ENCODE measurements at places on chromosomes 2 and 18.
A peak's percentile ranks its signal among the peaks of the same experiment; 100 is the strongest.

DNA sequence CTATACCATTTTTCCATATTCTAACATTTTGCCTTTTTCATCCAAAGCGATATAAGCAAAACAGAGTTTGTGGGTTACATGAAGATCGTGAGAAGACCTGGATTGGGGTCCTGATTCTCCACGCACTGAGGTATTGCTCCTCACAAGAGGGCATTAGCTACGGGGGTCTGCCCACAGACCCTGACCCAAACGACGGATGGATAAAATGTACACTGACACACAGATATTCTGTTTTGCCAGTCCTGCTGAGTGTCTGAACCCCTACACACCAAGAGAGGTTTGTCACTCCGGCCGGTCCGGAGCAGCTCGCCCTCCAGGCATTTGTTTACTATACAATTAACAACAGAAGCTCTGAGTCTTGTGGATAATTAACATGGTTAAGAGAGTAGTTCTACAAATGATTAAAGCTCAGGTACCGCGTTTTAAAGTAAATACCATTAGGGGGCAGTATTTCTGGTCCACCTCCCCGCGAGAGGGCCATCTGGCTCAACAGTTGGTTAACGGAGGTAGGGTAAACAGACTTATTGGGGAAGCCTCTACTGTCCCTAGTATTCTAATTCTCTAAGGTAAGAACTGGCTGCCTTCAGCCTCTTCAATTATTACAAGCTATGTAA, 28.4 kb downstream of the SCYGR8 start:
- DNase-seq: no peak

- no peak for DNase-seq
Measured at GRCh38 chr2:205656941-205657340, 25.4 kb upstream of the NRP2 start.

GRCh38 chr2:72625366-72625765, 200.5 kb downstream of the EXOC6B start:
- no peak for DNase-seq

GRCh38 chr18:48030616-48031480, 100.4 kb upstream of the SMAD2 start:
- peak; percentile 5 for DNase-seq

GRCh38 chr18:28984731-28985130, 807.8 kb upstream of the CDH2 start:
- peak; percentile 17 for DNase-seq

- peak; percentile 15 for DNase-seq
Measured at GRCh38 chr2:179963626-179964025, 43.5 kb downstream of the CWC22 start.

DNA sequence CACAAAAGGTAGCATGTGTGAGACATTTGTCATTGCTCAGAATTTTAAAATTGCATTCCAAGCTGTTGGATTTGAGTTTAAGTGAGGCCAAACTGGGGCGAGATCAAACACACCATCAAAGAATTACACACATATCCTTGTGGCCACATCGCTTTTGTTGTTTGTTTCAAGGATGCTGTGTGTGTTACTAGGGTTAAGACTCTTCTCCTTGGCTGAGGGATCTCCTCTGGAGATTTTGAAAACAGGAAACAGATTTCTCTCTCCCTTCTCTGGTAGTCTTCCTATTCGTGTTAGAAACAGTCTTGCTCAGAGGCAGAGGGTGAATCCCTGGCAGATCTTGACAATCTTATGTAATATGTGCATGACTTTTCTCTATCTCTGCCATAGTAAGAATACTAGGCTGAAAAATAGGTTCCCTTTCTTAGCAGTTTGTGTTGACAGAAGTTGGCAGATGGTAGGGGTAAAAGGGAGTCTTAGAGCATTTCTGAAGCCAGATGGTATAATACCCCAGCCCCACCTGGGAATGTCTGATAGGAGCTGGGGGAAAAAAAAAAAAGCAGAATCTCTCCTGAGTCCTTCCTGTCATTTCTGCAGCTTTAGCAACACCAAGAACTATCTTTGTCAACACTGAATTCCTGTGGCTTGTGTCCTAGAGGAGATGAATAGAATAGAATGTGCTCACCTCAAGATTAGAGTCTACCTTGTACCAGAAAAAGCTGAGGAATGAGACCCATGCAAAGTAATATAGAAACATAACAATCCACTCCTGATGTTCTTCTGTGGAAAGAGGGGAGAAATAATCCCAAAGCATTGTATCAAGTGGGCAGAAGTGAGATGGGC, 101.8 kb downstream of the XRCC5 start:
- no peak for DNase-seq

DNA sequence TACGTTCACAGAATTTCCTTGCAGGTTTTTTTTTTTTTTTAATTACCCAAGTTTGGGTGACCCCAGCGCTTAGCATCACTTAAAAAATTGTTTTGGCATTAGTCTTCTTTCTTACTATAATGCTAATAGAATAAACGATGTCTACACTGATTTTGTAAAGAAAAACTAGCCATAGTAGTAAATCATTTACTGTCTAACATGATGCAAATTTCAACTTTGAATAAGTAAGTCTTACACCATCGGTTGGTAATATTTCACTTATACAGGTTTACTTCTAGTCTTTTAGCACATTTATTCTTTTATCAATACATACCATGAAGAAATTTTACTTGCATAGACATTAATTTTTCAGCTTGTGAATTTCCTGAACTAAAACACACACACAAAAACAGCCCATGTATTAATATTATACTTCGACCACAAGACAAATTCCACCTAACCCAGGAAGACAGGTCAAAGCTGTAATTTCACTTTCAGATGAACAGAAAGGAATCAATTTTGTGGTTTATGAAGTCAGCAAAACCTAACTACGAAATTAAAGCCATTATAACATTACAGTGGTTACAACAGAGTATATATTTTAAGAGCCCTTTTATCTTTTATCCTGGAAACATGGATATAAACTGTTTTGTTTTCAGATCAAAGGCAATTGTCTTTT, 1.9 kb downstream of the YES1 start:
- no peak for DNase-seq

DNA sequence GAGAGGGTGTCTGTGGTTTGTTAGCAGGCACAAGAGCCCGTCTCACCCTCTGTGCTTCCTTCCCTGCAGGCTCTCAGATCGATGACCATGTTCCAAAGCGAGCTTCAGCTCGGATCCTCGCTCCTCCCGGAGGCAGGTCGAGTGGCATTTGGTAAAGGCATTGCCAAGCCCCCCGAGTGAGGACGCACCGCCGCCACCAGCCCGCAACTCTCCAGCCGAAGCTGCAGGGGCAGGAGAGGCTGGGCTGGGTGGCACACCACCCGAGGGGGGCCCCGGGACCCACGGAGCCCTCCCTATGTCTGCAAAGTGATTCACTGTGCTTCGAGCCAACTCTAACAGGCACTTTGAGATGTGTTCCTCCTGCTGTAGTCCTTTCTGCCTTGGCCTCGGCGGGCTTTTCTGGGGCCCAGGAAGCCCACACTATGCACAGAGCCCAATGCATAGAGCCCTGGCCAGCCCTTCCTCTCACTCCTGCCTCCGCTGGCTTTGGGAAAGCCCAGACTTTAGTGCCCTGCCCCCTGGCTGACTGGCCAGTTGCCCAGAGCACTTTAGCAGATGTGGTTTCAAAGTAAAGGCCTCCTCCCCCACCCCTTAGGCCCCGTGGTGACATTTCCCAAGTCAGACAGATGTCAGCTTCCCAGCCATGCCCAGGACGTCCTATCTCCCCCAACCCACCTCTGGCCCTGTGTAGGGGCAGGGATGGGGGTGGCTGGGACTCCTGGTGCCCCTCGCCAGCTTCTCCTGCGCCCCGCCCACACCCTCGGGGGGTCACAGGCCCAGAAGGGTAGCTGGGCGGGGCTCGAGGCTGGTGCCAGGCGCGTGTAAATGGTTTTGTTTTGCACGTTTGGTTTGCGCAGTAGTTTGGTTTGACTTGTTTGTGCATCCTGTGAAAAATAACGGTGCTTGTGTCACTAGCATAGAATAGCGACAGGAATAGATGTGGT, 23.3 kb upstream of the MAPRE3 start:
- DNase-seq: no peak

DNA sequence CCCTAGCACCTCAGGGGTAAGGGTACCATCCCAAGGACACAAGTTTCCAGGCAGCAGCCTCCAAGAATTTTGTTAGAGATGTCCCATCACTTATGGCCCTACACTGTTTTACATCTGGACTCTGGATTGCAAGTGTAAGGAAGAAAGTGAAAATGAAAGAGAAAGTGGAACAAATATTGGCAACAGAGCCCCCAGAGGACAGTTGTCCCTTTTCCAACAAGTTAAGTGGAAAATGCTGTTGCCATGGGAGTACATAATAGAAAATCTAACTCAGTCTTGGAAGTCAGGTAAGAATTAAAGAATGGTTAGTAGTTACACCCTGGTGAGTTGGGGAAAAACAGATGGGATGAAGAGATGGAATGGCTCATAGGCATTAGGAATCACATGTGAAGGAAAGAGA, 50.6 kb downstream of the TTC21B start:
- DNase-seq: no peak

GRCh38 chr18:9721893-9722550, 13.9 kb downstream of the RAB31 start:
- DNase-seq: no peak

- DNase-seq: no peak
Measured at GRCh38 chr2:133675-134593, 87.6 kb upstream of the FAM110C start.
